ENCODE measurements at places on chromosomes 12 and 14.

DNA sequence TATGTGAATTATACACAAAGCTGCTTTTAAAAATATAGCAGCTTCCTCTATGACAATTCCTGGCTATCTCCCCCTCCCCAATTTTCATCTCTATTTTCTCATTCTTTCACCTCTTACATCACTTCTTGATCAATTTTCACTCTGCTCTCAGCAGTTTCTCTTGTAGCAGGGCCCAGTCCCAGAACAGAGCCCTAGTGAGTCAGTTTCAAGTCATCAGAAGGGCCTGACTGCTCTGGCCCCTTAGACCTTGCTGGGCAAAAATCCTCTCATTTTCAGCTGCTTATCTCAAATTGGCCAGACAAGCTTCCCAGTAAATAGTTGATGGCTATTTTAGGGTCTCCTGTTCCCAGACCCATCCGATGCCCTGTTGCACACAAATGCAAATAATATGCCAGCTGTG, 101.4 kb downstream of the TTC7B start:
- DNase-seq: no peak

GRCh38 chr12:49230176-49230804, 34.6 kb upstream of the TUBA1C start:
- DNase-seq: no peak

DNA sequence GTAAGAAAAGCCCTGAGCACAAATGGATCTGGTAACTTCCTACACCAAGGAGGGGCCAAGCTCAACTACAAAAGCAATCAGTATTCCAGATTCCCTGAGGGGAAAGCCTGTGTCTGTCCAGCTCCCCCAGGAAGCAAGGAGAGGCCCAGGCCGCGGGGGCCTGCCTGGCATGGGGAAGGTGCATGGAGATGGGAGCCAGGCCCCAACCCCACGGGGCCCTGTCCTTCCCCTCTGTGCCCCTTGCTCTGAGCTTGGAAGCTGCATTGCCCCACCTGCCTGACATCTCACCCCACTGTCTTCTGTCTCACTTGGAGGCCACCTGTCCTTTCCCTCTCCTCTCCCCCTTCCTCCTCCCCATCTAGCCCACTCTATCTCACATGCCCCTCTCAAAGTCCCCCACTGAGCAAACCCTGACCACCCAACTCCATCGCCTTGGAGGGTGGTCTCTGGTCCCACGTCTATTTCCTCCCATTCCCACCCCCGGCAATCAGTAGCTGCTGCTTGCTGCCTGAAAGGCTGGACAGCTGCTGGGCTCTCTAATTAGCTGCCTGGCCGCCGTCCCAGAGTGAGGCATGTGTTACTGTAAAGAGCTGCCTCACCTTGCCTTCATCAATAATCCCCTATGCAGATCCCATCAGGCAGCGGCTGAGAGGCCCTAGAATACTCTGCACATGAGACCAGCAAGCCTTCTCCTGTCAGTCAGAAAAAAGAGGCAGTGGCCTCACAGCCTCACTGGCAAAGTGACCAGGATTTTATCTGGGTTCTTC, 3.4 kb upstream of the TMEM229B start:
- no peak for DNase-seq

DNA sequence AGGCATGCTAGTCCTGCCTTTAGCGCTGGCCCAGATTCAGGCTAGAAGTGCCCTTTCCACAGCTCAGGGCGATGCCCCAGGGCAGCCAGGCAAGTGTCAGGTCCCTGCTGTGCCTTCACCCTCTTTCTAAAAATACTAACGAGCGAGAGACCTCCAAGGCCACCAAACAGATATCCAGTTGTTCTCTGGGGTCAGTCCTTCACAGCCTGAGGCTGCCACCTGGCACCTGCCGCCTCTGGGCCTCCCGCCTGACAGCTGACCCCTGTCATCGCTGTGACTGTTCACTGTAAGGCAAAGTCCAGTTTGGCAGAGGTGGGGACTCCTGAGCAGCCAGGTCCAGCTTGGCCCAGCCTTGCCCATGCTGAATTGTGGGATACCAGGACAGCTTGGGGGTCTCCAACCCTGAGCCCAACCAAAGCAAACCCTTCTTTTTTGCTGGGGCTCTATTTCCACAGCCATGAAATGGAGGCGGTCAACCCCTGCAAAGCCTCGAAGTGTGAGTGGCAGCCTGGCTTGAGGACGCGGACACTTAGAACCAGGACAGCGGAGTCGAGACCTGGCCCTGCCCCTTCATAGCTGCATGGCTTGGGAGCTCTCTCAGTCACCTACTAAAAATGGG, 79.9 kb downstream of the NINJ2 start:
- DNase-seq: no peak

DNA sequence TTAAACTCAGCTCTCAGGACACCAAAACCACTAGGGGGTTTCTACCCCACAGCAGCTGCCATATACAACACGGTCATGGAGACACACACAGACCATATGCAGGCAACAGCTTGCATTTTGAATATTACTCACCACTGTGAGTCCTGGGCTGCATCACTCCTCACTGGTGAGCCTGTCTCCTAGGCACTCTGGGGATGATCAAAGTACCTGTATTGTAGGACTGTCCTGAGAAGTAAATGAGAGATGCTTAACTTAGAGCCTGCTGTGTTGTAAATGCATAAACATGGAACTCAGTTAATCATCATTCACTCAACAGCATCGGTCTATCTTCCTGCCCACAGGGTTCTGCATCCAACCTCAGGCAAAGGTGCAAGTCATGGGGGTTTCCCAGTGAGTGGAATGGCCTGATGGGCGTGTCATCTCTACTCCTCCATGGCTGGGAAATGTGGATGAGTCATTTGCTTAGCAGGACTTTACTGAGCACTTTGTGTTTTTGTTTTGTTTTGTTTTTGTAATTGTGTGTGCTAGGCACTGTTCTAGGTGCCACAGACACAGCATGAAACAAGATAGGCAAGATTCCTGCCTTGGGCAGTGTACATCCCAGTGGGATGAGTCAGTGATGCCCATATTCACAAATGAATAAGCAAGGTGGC, 1141.2 kb upstream of the TMEM132C start:
- no peak for DNase-seq

DNA sequence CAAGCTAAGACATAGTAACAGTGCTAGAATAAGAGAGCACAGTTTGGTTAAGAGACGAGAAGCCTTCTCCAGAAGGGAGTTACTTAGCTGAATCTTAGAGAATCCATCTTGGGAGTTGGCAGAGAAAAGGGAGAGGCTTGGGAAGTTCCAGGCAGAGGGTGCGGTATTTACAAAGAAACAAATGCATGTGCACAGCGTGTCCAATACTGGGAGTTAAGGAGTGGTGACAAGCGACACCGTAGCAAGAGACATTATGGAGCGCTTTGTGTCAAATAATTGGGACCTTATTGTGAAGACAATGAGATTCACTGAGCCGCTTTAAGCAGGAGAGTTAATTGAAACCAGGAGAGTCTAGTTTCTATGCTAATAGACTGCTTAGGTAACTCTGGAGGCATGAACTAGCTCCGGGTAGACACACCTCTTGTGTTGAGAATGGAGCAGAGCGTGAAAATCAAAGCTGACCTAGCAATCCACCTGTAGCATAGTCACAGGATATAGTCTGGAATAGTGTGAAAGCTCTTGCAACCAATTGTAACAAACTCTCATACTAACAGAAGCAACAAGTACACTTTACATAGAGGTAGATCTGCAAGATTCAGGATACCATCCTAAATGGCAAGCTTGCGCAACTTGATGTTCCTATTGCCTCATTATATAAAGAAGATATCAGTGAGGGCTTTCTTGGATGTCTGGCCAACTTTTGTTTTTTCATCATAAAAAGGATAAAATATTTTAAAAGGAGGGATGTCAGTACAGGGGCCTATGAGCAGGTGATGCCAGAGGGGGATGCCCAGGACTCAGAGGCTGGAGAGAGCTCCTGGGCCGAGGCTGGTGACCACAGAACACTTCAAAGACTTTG, 5.3 kb downstream of the ALDH1L2 start:
- no peak for DNase-seq

DNA sequence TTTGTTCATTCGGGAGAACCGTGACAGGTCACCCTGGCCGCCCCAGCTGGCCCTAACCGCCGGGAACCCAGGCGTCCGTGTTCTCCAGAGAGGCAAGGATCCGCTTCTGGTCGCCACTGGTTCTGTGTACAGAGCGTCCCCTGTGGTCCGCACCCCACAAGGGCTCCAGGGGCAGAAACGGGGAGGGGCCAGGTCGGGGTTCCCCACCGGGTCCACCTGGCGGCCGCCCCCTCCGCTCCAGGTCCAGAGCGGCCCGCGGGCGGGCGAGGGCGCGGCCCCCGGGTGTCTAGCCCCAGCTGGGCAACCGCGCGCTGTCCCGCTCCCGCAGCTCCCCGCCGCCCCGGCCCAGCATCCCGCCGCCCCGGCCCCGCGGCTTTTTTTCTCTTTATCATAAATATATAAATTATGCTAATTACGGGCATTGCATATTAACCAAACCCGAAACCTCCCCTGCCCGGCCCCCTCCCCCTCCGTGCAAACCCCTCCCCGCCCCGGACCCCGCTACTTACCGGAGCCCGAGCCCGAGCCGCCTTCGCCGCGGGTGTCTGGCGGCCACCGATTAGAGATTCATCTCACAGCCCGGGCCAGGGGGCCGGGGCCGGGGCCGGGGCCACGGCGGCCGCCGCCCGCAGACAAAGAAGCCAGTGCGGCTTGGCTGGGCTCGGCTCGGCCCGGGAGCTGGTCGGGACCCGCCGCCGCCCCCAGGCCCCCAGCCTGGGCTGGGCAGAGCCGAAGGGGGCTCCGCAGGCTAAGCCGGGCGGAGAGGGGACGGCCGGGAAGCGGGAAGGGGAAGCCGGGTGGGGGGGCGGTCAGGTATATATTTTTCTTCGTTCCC, 512 bp downstream of the POU6F1 start:
- DNase-seq: peak; percentile 66

- DNase-seq: no peak
These were observed 814.9 kb downstream of the LRFN5 start for GRCh38 chr14:42421377-42422078.

GRCh38 chr12:71848212-71848611, 8.7 kb downstream of the TBC1D15 start:
- DNase-seq: no peak

DNA sequence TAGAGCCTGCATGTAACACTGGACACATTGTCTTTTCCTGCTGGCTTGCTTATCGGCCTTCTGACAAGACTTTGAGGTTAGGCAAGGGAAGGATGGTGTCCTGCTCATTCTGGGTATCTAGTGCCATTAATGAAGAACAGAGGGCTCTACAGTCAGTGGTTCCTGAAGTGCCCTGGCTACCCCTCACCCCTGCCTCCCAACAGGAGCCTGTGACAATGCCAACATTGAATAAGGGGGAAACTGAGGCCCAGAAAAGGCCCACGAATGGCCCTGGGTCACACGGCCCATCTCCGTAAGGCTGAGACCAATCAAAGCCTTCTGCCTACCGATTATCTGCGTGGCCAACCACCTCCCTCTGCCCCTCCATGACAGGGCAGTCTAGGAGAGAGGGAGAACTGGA, 2.1 kb downstream of the IFI27L2 start:
- no peak for DNase-seq

GRCh38 chr12:89082370-89082753, 269.9 kb downstream of the DUSP6 start:
- DNase-seq: no peak

GRCh38 chr12:50317203-50317602, 33.9 kb upstream of the LIMA1 start:
- DNase-seq: no peak

GRCh38 chr14:95185033-95185766, 27.9 kb upstream of the DICER1 start:
- DNase-seq: peak; percentile 58
